ENCODE measurements at places on chromosomes 2 and 18.

- no peak for DNase-seq
Measured at GRCh38 chr2:42385225-42385624, 24.2 kb upstream of the COX7A2L start.

DNA sequence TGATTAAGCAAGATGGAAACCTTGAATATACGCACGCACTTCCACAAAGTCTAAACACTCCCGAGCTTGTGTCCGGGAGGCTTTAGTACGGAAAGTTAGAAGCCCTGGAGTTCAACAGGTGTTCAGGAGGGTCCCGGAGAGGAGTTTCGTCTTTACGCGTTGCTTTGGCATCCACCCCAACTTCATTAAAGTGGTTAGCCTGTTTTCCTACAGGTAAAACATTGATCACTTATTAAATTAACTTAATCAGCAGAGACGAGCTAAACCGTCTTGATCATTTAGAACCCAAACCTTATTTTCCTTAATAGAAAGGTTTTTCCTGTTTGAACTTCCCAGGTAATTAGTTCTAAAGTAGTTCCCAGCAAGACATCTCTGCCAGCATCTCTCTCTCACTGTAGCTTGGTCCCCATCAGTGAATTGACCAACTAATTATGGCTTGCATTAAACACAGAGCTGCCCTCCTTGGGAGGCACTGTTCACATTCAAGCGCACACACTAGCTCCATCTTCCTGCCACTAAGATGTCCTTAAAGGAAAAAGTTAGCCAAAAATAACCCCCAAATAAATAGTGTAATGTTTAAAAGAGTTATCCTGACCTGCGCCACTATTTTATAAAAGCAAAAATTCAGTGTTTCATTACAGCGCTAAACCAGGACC is 1.4 kb downstream of the NPAS2 start:
- peak; percentile 41 for DNase-seq

DNA sequence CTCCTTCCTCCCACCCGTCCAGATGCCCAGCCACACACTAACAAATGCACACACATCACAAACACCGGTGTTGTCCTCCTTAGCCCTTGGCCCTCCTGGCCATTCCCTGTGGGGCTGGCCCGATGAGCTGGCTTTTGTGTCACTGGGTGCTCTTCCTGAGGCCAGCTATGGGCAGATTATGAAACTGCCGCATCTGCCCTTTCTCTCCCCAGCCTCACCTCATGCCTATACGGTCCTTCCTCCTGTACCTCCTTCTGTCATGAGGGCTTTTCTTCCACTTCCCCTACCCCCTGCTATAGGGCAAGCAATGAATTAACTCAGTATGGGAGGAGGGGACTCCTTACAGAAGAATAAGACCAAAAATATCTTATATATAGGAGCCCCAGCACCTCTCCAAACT is 10.3 kb upstream of the INO80C start:
- DNase-seq: no peak

DNA sequence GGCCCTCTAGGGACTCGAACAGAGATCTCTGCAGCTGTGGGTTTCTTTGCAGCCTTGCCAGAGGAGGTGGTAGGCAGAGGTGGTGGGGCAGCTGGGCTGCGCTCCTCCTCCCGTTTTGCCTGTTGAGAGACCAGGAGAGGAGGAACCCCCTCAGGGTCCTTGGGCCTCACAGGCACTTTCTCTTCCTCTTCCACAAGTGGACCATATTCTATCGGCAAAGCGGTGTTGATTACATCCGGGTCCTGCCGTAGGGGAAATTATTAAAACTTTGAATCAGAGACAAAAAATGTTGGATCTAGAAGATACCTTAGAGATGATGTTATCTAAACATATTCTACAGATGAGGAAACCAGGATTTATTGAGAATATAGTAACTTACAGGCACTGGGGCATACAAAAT is 78.5 kb downstream of the CLIP4 start:
- no peak for DNase-seq

DNA sequence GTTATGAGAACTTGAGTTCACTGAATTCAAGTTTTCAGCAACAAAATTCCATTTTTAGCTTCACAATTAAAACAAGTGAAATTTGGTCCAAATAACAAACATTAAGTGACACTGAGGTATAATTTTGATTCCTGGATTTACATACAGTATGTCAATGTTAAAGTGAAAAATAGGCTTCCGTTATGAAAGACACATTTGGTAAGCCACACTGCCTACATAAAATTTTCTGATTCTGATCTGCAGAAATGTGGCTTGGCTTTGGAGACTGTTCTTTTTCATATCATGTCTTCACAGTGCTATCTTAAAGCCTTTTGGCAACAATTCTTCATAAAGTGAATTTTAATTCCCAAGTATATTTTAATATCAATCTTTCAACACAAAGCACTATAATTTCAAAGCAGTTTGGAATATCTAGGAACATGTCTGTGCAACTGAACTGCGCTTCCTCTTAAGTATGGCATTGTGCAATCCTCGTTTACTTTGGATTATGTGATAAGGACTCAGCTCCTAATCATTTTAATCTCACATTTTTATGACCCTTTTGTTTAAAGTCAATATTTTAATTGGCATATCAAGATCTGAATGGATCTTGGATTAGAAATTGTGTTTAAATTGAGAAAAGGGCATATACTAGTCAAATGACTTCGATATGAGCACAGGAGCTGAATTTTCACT is 60.0 kb downstream of the RBMS1 start:
- no peak for DNase-seq

DNA sequence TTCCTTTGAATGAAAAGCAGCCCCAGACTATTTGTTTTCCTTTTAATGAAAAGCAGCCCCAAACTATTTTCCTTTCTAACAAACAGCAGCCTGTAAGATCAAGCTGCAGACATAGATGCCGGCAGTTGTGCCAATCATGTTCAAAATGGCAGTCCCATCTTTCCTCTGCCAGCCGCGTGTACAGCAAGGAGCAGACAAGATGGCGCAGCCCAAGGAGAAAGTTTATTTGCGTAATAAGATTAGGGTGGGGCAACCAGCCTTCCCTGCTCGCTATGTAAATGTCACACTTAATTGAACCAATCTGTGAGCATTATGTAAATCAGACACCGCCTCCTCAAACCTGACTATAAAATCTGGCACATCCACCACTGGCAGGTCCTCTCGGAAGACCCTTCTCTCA is 226.0 kb downstream of the TGIF1 start:
- DNase-seq: no peak

DNA sequence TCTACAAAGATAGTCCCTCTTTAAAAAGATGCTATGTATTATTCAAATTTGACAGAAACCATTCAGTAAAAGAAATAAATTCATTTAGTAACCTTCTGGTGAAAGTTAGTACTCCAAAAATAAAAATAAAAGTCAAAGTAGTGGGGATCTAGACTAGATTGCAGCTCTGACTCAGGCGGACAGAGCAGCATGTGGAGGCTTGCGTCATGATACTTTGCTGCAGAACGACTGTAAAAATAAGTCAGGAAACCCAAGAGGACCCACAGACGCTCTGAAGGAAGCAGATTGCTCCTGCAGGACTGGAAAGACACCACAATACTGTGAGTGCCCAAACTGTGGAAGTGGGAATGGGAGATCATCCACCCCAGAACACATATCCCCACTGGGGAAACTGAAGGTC is 301.9 kb downstream of the RIT2 start:
- DNase-seq: no peak

- no peak for DNase-seq
Measured at GRCh38 chr2:48131539-48132270, 225.4 kb upstream of the FBXO11 start.

DNA sequence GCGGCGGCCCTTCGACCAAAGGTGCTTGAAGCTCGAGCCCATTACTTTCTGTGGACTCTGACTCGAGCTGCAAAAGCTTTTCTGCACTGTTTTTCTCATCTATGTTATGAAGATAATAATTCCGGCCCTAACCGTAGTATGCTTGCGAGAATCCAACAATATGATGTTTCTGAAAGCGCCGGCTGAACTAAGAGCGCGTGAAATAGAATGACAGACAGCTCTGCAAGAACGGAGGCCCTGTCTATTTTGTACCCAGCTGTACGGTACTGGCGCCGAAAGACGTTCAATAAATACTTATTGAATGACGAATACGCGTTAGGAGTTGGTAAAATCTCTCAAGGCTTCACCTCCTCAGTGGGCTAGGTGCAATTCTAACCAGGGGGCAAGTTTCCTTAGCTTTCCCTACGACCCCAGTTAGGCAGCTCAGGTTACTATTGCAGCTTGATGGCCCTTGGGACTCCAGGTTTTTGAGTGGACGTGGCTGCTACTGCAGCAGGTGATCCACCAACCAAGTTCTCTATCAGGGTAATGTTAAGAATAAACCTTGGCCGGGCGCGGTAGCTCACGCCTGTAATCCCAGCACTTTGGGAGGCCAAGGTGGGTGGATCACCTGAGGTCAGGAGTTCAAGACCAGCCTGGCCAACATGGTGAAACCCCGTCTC is 570 bp downstream of the SCRN3 start:
- peak; percentile 48 for DNase-seq
